ENCODE measurements at places on chromosomes 7 and 10.

- DNase-seq = no peak
Measured at GRCh38 chr10:63200431-63200830, 67.3 kb downstream of the NRBF2 start.

DNA sequence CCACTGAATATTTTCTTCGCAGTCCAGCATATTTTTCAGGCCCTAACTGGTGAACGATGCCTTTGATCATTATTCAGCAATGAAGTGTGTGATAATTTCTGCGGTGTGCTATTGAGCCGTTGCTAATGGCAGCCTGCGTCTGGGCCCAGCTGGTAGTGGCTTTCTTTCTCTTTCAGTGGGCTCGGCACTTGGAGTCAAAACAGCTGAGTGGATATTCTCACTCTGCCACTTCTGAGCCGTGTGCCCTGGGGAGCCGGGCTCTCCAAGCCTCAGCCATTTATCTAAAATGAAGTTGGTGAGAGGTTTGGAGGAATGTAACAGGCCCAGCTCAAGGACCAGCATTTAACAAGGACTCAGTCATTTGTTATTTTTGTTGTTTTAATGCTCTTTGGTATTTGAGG is 87.5 kb upstream of the IFRD1 start:
- DNase-seq = no peak

DNA sequence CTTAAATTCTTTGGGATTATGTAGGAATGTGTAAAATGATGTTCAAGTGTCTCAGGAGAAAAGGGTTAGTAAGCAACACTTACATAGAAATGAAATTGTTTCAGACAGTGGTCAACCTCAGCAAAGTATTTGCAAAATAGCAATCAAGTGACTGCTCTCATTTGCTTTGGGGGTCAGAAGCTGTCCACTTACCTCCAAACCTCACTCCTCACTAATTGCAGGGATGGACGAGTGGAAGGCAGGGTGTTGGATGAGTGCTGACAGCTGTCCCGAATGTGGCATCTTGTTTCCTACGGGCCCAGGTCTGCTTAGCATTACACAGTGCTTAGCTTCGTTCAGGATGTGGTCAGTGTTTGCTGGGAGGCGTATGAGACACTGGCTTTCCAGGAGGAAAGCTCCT is 437.0 kb downstream of the SUGCT start:
- DNase-seq = no peak

DNA sequence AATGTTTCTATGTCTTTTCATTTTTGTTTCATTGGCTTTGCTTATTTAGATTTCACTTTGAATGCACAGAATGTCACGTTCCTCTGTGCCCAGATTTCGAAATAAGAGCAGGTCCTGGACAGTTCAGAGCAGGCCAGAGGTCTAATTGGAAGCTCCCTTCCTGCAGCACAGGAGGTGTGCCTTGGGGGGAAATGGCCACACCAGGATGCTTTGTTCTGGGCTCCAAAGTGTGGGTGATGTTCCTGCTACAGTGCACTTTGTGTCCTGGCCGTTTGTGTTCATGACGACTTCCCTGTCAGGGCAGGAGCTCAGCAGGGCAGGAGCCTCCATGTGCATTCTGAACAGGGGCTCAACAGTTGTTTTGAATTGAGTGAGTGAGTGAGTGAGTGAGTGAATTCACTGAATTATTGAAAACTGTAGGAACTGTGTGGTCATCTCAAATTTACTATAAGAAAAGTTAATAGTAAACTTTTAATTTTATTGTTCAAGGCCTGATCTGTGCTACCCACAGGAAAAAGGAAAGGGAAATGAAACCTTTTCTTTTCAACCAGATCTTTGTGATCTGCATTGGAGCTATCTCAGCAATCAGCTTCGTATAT is 109.5 kb upstream of the GJD4 start:
- DNase-seq = no peak

GRCh38 chr7:129405527-129405926 is 28.7 kb upstream of the STRIP2 start:
- no peak for DNase-seq

GRCh38 chr10:126519185-126519584 is 130.9 kb upstream of the ADAM12 start:
- no peak for DNase-seq

- no peak for DNase-seq
Measured at GRCh38 chr10:7409732-7410168, 1.1 kb downstream of the SFMBT2 start.

DNA sequence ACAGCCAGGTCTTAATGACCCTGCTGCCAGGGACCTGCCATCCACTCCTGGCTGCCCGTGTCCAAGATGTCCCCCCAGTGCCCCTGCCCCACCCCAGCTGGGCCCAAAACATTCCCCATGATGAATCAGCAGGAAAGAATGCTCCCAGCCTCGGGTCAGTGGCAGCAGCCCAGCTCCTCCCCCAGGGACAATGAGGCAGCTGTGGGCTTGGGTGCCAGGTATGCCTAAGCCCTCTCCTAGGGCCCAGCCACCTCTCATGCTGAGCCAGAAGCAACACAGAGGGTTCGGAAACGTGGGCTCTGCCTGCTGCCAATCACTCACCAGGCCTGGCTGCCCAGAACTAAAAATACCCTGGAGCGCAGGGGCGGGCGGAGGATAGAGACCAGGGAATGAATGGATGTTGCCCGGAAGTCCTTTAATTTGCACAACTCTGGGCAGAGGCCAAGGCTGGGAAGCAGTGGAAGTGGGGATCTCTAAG is 1.5 kb upstream of the LOXL4 start:
- DNase-seq = no peak

DNA sequence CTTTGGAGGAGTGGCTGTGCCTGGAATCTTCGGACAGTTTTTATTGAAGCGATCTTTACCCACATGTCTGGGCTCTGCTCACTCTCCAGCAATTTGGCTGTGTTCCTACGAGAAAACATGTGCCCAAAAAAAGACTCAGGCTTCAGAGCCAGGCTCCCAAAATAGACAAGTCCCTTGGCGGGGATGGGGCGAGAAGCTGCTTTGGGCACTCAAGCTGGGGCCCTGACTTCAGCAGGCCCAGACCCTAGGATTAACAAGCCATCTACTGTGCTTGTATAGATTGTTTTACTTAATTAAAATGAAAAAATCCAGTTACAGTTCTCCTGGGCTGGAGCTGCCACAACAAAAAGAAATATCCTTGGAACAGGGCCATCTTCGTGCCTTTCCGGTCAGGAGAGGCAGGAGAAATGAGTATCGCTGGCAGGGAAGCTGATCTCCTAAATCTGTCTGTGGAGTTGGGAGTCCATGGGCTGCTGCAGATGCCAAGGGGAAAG is 51.4 kb upstream of the PDCD4 start:
- no peak for DNase-seq

All from stimulated activated CD4-positive, alpha-beta T cell treated with anti-CD3 and anti-CD28 coated beads, TNF-alpha, amount 100 ng/mL, for 1 hour (primary cell).